ENCODE measurements at places on chromosomes 13 and 19.

- no peak for DNase-seq
These were observed 8.4 kb upstream of the KCTD4 start for GRCh38 chr13:45209229-45209628.

GRCh38 chr19:35154525-35155406 lies at the start of gene FXYD5:
Gene FXYD5, plus strand, starts transcription at chr19:35154735. Its CDS starts 816 bp downstream, at chr19:35155551.
- DNase-seq, result no peak

- DNase-seq, result peak; percentile 73
These were observed 30.5 kb downstream of the RANBP3 start for GRCh38 chr19:5947435-5947834.

- no peak for DNase-seq
These were observed 8.2 kb upstream of the LATS2 start for GRCh38 chr13:21069561-21070004.

GRCh38 chr13:21674490-21675009 lies 3.7 kb downstream of the FGF9 start:
- no peak for DNase-seq

DNA sequence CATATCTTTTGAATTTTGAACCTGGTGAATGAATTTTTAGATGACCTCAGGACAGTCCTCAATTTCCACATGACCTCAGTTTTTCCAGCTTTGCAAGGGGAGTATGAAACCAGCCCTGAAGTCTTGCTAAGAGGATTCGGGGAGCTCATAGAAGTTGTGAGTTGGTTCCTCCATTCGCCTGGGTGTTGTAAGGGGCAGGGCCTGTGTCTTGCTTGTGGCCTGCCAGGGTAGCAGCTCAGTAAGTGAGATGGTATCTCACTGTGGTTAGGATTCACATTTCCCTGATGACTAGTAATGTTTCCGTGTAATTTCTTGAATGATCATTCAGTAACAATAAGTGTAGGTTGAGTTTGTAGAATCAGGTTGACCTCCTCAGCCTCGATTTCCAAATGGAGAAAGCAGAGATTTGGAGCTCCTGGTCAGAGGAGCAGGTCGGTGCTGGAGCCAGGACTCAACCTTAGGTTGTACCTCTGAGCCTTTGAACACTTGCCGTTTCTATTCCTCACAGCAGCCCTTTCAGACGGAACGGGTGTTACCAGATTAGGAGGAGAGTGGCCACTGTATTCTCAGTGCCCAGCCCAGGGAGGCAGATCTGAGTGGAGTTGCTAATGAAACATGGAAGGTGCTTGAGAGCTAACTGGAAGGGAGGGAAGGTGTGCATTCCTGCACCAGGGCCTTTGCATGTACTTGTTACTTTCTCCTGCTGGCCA lies 14.6 kb downstream of the NACC1 start:
- DNase-seq, result no peak

DNA sequence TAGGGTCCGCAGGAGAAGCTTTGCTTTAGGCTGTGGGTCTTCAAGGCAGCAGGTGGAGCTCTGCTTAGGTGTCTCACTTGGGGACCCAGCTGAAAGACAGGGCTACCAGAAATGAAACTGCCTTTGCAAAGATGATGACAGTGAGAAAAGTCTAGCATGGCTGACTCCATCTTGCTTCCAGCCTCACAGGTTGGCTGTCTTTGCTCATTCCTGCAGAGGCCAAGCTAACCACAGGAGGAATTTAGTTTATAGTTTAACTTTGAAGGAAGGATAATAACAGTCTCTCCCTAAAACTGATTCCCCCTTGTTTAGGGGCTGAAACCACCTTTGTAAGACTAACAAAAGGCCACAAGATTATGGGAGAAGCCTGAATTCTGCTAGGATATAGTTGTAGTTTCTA lies 252.4 kb downstream of the UQCRFS1 start:
- no peak for DNase-seq

- DNase-seq, result no peak
These were observed 144.9 kb upstream of the SOX1 start for GRCh38 chr13:111922086-111922485.

DNA sequence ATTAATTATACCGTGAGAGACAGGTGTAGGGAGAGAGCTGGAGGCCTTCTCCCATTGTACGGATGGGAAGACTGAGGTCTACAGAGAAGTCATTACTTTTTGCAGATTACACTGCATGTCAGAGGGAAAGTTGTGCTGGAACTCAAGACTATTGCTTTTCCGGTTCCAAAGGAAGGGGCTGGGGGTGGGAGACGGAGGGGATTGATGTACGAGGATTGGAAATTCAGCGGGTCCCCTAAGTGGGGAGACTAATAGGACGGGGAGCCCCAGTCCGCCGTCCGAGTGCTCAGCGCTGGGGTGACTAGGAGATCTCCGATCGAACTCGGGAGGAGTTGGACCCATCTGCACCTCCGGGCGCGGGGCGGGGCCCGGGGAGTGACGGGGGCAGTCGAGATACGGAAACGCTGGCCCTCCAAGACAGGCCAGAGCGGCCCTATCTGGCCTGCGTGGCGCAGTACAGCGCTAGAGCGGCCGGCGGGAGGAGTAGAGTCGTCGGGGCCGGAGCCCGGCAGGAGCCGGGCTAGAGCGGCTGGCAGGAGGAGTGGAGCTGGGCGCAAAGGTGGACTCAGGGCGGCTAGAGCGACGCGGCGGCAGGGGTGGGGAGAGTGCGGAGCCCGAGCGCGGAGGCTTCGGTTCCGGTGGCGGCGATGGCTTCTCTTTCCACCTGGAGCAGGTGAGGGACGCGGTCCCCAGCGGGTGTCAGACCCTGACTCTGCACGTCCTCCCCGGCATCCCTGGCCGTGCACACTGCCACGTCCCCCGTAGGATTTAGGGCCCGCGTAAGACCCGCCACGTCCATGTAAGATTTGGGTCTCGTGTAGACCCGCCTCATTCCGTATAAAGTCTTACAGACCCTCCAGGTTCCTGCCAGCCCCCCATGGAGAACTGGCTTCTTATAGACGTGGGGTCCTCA lies 1.1 kb downstream of the ARHGEF1 start:
- DNase-seq, result peak; percentile 95

DNA sequence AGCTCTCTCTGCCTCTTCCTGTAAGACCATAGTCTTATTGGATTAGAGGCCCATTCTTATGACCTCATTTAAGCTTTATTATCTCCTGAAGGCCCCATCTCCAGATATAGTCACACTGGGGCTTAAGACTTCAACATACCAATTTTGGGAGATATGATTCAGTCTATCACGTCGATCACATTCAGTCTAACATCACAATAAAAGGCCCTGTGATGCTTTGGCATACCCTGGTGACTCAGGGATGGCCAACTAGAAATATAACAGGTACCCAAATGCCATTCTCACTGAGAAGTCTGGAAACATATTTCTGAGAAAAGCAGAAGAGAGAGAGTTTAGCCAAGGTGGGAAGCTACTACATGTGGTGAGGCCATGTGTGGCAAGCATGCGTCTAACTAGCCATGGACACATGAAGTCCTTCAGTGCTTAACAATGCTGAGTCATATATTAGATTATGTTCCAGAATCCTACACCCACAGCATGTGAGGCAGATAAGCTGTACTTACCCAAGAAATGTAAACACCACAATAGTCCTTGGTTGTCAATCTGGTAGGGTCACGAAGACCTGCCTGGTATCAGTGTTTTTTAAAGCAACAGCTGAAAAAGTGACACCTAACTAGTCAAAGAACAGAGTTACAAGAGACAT lies 485.1 kb downstream of the FOXO1 start:
- DNase-seq, result no peak

DNA sequence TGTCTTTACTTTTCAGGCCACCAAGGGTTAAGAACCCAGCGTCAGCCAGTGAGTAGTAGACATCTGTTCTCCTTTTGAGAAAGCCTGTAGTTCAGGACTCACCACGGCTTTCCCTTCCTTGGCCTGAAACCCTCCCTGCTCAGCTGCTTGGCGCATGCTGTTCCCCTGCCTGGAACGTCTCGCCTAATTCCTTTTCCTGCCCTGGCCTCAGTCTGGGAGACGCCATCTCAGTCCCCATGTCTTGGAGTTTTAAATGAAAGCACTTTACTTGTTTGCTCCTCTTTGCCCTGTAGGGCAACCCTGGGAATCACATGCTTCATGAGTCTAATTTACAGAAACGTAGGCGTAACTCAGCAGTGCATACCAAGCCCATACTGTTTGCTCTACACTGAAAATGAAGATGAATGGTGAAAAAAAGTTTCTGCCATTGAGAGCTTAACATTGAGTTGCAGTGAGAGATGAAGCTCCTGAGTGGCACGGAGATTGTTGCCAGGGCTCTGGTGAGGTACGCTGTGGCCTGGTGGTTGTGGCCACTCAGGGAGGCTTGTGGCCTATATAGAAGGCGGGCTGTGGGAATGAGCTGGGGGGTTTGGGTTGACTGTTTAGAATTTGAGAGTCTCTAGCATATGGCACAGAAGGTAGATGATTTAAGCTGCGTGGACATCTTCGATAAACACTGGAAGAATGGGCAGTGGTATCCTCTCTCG lies 52.8 kb downstream of the GATAD2A start:
- DNase-seq, result no peak

- no peak for DNase-seq
These were observed 37.0 kb downstream of the MCF2L start for GRCh38 chr13:113005997-113006396.

DNA sequence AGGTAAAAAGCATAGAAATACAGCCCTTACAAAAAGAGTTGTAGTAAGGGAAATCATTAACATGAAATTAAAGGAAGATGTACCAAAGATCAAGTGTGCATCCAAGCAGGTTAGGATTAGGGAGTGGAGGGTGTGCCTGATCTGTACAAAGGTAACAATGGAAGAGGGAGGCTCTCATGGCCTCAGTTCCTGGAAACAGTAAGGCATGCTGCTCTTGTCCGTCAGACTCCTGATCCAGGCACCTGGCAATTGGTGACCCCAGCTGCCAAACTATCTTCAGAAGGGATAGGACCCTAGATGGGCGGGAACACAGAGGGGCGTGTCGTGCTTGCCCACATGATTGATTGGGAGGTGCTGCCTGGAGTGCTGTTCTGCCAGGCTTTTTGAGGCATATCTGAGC lies 4.5 kb downstream of the TEX26 start:
- DNase-seq, result no peak

DNA sequence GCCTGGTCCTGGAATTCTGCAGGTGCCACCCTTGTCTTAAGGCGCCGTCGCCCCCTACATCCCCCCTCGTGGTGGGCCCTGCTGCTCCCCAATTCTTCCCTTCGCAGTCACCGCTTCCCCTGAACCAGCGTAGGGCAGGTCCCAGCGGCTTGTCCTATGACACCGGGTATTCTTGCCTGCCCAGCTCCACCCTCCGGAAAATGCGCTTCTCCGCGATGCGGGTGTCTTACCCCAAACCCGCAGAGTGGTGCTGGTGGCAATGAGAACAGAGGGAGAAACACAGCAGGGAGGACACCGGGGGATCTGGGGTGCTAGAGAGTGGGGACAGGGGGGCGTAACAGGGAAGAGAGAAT lies 9.0 kb downstream of the ZNF808 start:
- DNase-seq, result no peak

GRCh38 chr19:51000981-51001380 lies 423 bp downstream of the KLK8 start:
- no peak for DNase-seq

DNA sequence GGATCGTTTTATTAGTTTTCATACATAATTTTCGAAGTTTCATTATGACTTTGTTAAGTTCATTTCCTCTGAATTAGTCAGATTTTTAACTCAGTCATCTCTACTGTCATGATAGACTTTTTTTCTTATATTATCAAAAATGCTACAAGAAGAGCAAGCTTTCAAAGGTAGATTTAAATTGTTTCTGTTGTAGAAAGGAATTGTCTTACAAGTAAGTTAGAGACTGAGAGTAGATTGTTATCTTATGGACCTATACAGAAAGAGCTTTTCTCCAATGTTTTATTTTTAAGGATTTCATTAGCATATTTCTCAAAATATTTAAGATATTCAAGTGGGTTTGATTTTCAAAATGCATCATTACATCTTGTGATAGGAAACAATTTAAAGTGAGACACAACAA lies 2.7 kb downstream of the MAB21L1 start:
- no peak for DNase-seq

GRCh38 chr13:95676105-95676761 lies 706 bp upstream of the DNAJC3 start:
- DNase-seq, result no peak

DNA sequence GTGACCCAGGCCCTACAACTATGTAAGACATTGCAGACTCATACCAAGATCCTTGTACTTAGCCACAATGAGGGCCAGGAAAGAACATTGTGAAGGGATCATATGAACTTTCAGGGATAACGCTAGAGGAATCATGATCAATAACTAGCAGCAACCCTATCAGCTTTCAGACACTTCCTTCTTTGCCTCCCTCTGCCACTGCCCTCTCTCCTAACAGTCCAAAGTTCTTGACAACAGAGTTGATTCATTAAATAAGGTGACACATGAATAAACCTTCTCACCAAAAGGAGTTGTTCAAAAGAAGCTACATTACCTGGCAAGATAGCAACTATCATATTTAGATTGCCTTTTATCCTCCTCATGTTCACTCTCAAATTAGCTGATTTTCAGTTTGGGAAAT lies 272.2 kb upstream of the DACH1 start:
- no peak for DNase-seq

DNA sequence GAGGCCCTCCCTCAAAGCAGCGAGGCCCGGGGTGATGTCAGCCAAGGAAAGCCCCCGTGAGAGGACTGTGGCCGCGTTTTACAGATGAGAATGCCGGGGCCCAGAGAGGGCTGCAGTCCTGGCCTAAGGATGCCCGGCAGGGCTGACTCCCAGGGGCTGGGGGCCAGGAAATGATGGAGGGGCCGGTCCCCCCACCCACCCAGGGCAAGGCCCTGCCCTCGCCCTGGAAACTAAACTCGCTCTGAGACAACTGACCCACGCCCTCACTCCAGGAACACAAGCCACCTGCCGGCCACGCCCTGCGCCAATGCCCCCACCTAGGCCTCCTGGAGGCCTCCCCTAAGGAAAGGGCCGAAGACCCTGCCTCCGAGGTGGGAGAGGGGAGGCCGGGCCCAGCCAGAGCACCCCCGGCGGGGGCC lies 7.2 kb downstream of the ZBTB7A start:
- DNase-seq, result no peak

DNA sequence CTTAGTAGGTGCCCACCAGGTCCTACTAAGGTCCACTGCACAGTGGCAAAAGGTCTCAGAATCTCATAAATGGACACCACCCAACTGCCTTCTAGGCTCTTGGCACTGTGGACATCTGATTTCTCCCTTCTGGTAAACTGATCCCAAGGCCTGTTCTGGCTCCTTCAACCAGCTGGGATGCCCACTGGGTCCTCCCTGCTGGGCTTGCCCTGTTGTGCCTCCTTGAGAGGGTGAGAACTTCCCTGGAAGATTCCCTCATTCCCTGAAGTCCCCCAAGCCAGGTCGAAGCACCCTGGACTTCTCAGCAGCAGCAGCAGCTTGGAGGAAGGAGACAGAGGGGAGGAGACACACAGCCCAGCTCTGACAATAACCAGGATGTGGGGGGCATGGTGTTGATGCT lies 6.6 kb upstream of the ZNF492 start:
- no peak for DNase-seq

GRCh38 chr13:21229241-21230024 lies 53.0 kb downstream of the MRPL57 start:
- DNase-seq, result no peak
